ENCODE measurements at places on chromosomes 1 and 21.

DNA sequence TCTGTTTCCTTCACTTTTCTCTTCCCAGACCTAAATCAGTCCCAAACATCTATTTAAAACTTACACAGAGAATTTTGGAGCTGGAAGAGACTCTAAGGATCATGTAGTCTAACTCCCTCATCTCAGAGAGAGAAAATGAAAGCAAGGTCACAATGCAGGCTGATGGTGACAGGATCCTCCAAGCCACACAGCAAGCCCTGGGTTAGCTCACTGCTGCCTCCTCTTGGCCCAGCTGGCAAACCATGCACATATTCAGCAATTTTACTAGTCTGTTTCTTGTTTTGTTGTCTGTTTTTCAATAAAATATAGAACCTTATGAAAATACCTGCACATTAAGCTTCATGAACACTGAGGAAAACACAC, 27.7 kb upstream of the LY9 start:
- no peak for DNase-seq

- DNase-seq = no peak
These were observed 45.1 kb downstream of the TRPM2 start for GRCh38 chr21:44398499-44398898.

- DNase-seq = no peak
These were observed 480 bp upstream of the MIS18A start for GRCh38 chr21:32279377-32279680.

DNA sequence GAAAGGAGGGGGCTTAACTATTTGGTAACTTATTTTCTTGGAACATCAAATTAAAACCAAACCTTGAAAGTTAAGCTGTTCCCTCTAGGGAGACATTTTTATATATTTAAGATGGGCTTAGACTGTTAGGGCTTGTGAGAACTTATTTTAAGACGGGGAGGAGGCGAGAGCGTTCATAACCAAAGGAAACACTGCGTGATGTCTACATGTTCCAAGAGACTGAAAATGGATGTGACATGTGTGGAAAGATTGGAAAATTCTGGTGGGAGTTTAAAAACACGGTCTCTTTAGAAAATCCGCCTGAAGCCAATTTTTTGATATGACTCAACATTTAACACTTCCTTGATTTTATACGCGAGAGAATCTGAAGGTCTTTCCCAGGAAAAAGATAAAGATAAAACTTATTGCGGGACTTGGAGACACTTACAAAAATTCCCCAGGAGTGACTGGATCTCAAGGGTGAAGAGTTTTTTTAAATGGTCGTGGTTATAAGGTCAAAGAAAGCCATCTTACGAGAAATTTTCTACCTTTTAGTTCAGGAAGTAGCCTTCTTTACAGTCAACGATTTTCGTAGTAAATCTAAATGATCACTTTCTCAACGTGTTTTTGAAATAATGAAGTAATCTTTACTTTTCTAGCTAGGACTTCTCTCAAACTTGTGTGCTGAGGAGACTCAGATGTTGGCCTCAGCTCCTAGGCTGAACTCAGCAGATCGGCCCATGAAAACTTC, 828 bp downstream of the PNRC2 start:
- peak; percentile 54 for DNase-seq

GRCh38 chr1:157844089-157844830, 2.7 kb upstream of the CD5L start:
- DNase-seq = no peak

GRCh38 chr1:41320895-41321676, 40.1 kb upstream of the FOXO6 start:
- no peak for DNase-seq

GRCh38 chr1:235088430-235088829, 40.2 kb downstream of the TOMM20 start:
- no peak for DNase-seq

DNA sequence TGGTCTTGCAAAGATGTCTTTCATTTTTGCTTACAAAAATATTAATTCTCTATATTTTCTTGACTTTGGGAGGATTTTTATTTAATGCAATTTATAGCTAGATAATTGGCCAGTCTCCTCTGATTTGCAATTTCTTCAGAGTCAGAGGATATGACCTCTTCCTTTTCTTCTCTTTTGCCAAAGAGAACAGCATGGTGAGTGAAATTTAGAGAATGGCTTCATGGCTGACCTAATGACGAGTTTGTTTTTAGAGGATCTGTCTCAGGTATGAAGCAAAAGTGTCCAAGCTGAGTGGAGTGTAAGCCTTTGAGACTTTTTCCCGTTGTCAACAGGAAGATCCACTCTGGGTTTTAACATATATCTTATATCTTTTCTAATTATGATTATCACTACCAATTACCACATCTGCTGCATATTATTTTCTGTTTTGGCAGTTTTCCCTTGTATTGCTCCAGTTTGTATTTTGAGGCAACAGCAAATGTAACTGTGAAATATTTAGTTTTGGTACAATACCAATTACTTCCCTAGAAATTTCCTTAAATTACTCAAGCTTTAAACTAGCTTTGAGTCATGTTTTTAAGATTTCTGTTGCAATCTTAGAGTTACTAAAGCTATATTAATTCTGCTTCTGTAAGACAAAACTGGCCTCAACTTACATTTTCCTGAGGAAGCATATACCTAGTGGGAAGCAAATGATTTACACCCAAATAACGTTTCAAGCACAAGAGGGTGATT, 332.8 kb upstream of the ZRANB2 start:
- no peak for DNase-seq

- DNase-seq = peak; percentile 56
These were observed 25.3 kb upstream of the ATP5PO start for GRCh38 chr21:33940881-33941245.
